ENCODE measurements at places on chromosomes 16 and 17.

GRCh38 chr16:57950382-57950781 is 20.5 kb downstream of the CNGB1 start:
- no peak for DNase-seq

GRCh38 chr17:34389126-34389750 is 26.2 kb upstream of the CCL1 start:
- DNase-seq = no peak

- no peak for DNase-seq
These were observed 5.6 kb downstream of the SF3B3 start for GRCh38 chr16:70529051-70529777.

DNA sequence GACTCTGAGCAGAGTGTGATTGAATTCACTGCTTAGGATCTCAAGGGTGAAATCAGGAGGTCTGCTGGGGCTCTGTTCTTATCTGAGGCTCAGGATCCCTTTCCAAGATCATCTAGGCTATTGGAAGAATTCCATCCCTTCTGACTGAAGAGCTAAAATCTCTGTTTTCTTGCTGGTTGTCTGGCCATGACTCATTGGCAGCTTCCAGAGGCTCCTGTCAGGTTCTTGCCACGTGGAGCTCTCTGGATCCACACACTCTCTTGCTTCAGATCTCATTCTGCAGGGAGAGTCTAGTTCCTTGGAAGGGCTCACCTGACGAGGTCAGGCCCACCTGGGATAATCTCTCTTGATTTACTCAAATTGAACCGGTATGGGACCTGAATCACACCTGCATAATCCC is 930.7 kb downstream of the CDH8 start:
- DNase-seq = no peak

DNA sequence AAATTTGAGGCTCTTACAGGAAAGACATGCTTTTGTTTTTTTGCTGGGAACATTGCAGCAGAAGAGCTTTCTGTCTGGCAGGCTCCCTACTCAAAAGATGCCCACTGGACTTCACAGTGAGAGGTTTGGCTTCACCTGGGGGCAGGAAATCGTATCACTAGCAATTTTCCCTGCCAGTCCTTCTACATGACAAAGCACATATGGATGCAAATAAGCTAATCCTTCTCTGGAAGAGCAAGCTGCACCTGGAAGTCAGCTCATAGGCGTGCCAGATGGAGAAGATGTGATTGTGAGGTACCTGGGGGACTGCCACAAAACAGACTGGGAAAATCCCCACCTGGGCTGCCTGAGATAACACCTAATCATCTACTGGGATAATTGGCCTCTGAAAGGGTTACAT is 195.0 kb upstream of the CPHXL start:
- no peak for DNase-seq

GRCh38 chr16:85733155-85733838 is 17.6 kb downstream of the C16orf74 start:
- DNase-seq = no peak

DNA sequence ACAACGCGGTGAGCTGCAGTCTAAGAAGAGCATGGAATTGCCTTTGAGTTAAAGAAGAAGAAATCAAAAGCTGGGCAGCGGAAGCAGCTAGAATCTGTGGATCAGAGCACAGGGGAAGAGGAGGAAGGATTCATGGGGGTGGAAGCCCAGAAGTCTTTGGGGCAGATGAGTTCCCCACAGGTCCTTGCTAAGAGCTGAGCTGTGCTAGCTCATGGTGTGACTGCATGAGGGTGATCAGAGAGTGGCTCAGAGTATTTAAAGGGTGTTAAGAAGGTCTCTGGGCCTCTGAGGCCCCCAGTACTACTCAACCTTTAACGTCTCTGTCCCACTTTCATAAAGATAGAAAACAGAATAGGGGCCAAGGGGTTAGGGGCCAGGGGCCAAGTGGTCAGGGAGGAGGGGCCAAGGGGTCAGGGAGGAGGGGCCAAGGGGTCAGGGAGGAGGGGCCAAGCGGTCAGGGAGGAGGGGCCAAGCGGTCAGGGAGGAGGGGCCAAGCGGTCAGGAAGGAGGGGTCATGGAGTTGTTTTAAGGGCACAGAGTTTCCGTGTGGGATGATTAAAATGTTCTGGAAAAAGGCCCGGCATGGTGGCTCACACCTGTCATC is 12.0 kb upstream of the TRPV3 start:
- no peak for DNase-seq

GRCh38 chr17:62478424-62478879 is at the start of gene TLK2:
TLK2 (plus strand) TSS chr17:62478825; CDS start chr17:62481126, 2,301 bp downstream.
- DNase-seq = no peak

DNA sequence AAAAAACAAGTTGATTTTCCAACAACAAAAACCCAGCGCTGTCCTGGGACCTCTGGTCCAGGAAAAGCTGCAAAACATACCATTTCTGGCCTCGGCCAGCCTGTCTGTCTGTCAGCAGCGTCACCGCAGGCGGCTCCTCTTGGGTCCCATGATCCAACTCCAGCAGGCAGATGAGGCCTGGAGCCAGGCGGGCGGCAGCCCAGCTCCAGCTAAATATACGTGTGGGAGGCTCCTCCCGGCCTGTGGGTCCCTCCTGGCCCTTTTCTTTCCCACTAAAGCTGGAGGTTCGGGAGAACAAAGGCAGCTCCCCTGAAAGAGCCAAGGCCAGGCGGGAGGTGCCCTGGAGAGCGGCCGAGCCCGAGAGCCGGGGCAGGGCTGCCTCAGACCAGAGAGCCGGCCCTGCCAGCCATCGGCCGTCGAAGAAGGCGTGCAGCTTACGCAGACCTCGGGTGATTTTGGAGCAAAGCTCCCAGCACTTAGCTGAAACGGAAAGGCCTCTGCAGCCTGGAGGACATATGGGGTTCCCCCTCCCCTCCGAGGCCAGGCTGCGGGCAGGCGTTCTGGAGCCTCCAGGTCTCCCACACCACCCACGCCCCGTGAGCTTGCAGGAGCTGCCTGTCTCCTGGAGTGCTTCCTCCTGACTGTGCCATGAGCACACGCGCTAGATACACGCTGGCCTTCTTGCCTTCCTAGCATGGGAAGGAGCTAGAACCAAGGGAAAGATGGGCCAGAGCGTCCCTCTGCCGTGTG is 19.9 kb upstream of the JPH3 start:
- DNase-seq = no peak

GRCh38 chr16:29816694-29817441 is 916 bp downstream of the PAGR1 start:
- DNase-seq = peak; percentile 61

DNA sequence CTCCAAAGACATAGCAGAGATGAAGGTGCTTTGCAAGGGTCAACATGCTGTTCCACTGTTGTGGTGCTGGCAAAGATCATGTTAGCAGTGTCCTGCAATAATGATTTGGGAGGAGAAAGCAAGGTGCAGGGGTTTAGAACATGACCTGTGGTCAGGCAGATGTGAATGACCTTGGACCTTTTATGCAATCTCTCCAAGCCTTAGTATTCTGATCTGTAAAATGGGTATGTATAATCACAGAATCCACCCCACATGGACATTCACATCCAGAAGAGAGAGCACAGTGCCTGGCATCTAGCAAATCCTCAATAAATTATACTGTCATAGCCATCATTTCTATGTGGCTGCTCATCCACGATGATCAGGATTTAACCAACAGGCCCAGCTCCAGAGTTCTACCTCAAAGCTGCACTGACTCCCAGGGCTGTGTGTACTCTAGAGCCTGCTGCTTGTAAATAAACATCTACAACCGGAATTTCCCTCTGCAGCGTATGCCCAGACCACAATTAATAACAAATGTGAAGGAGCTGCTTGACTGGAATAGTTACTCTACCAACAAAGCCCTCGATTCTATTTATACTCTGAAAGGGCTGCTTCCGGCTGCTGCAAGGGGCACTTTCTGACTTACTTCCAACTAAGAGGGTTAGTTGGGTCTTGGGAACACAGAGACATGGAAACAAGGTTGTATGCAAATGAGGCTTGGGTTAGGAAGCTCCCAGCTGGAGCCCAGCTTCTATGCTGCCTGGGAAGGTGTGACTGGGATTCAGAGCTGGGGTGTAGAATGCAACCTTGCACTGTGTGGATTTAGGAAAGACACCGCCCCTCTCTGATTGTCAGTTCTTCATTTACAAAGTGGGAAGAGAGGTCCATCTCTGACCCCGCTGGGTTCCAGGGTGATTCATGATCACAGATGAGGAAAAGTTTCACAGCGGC is 265.2 kb downstream of the XYLT1 start:
- no peak for DNase-seq

DNA sequence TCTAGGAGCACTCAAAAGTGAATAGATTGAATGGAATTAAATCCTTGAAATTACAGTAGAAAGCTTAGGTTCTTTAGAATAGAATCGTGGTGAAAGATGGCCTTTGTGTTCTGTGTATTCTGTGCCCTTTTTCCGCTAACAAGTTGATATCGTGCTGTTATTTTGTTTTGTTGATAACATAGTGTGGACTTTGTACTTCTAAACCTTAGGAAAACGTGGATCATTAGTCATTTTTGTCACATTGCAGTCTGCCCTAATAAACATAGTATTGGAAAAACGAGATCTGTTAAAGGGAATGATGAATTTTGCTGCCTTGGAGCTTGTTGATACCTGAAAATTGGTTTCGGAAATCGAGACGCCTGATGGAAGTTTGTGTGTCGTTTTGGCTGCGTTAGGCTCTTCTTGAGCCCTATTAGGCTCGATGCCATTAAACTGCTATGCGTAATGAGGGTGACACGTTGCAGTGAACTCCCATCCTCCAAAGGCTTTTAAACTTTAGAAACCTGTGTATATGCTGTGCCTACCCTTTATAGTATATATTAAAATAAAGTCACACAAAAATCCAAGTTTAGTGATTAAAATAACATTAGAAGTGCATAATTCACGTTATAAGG is 145.7 kb downstream of the PRKCA start:
- DNase-seq = no peak

GRCh38 chr17:81667754-81668153 is 1.2 kb downstream of the CCDC137 start:
- no peak for DNase-seq

- DNase-seq = peak; percentile 12
These were observed 3.5 kb downstream of the KRT40 start for GRCh38 chr17:40980596-40980995.

DNA sequence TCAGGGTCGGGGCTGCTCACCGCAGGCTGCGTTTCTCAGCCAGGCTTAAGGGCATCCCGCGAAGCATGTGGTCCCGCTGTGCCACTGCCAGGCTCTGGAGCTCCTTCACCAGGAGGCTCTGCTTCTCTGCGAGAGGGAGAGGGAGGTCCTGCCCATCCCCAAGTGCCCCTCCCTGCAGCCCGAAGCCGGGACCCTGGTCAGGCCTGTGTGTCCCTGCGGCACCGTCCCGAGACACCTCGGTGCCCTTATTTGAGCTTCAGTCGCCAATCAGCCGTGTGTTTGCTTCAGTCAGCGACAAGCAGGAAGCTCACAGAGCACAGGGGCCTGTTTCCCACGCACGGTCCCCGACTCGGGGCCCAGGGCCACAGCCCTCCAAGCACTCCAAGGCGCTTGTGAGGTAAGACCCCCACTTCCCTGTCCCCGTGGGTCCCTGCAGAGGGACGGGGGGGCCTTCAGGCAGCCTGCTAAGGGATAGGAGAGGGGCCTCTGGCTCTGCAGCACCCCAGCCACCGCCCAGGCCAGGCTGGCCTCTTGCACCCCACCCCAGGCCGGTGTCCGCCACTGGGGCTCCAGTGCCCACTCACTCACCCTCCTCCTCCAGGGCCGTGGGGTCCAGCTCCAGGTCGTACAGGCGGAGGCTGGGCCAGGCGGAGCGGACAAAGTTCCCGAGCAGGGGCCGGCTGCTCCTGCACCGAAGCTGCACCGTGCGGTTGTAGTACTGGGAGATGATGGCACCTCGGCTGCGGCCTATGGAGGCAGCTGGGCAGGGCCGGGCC is 3.2 kb downstream of the TMC6 start:
- DNase-seq = no peak

- DNase-seq = no peak
These were observed 1153.7 kb upstream of the GOT2 start for GRCh38 chr16:59887856-59888255.

DNA sequence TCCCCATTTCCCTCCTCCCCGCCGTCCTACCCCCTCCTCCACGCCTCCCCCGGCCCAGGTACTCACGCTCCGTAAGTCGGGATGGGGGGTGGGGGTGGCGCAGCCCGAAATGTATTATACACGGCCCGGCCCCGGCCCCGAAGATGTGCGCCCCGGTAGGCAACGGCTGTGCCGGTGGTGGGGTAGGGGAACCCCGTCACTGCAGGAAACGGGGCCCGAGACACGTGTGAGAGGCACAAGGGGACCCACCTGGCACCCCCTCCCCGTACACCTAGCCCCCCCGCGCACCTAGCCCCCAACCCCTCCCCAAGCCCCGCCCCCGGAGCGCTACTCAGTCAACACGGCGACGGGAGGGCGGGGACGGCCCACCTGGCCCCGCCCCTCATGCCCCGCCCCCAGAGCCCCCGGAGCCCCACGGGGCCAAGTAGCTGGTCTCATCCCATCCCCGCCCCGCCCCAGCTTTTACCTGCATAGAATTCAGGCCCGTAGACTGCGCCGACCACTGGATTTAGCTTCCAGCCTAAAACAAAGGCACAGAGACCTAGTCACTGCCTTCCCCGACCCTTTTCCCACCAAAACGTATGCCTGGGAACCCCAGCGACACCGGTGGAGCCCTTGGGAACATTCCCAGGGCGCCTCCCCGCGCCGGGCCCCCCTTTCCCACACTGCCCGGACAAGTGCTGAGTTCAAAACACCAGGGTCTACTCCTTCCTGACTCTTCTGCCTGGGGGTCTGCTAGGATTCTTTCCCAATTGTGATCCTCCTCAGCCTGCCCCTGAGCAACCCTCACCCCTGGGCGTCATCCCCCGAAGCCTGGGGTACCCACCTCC is 22.8 kb downstream of the ENGASE start:
- no peak for DNase-seq

DNA sequence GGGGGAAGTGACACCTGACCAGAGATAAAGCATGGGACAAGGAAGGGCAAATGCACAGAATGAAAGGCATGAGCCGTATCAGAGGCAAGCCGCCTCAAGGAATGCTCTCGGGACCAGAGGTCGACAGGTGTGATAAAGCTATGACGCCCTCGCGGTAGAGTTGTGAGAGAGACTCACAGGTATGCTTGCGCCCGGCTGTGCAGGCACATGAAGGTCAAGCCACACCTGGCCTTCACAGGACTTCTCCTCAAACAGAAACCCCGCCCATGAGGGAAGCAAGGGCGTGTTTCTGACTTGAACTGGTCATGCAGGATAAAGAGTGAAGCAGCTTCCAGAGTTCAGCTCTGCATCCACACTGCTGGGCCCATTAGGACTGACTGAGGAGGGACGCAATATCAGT is 7.8 kb downstream of the NCBP3 start:
- no peak for DNase-seq

GRCh38 chr16:68227183-68227793 is 8.6 kb downstream of the ESRP2 start:
- DNase-seq = no peak
